GM18507 (cell line): ENCODE measurements at places on chromosomes 2 and 18.
A peak's percentile ranks its signal among the peaks of the same experiment; 100 is the strongest.

DNA sequence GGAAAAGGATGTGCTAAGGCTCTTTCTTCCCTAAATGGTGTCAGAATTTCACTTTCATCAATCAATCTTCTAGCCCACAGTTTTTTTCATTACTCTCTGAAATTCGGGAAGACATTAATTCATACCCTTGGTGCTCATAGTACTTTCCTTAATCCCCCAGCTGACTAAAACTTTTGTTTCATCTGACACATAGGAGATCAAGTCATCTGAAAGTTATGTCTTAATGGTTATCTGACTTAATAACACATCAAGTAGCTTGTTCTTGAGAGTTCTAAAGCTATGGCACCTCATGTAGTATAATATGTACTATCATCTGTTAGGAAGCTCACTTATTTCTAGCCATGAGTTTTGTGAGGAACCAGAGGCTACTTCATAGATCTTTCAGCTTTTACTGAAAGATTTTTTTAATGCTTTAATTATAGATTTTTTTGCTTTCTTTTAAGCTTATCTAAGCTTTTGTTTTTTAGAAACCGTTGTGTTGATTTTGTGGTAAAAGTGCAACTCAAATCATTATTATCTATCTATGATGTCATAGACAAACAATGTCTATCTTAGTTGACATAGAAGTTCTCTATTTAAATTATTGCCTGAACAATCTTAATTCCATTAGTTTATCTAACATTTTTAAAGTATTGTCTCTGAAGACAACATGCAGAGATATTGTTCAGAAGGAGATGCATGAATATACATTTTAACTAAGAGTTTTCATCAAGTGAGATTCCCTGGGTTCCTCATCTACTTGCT is 93.6 kb upstream of the UBXN4 start:
- DNase-seq: no peak

- DNase-seq: no peak
Observed at GRCh38 chr2:130370490-130370889, 14.6 kb downstream of the PTPN18 start.

- DNase-seq: no peak
Observed at GRCh38 chr2:27667446-27667845, 3.8 kb downstream of the SLC4A1AP start.

DNA sequence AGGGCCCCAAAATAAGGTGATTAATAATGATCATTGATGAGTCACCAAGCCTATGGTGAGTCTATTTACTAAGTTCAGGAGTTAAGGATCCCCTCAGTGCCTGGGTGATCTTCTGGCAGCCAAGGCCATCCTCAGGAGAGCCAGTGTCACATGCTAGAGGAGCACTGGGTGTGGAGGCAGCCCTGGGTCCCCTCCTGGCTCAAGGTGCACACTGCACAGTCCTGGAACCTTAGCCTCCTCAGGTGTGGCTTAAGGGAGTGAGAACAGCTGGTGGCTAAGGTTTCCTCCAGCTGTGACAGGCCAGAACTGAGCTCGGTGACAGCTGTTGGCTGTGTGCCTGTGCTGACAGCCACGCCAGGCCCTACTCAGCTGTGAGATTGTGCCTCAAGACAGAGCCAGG is 52.1 kb upstream of the ACAA2 start:
- no peak for DNase-seq

DNA sequence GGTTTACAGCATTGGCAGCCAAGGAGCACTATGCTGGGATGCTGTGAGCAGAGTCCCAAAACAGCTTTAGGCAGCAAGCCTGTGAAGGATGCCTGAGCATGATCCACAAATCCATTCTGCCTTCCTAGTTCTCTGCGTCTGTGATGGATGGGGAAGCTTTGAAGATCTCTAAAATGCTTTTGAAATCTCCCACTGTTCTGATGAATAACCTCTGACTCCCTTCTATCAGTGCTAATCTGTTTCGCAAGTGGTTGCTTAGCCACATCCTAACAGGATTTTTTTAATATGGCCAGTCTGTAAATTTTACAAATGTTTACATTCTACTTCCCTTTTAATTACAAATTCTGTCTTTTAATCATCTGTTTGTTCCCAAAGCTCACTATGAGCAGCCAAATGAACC is 319.2 kb downstream of the GULP1 start:
- DNase-seq: no peak

GRCh38 chr2:206442833-206443734 is at the start of gene ADAM23:
TSS of gene ADAM23 (plus strand) at chr2:206443532. CDS start at chr2:206443867, 335 bp downstream.
- DNase-seq: peak; percentile 37

GRCh38 chr2:60549928-60550177 is 3.6 kb downstream of the BCL11A start:
- no peak for DNase-seq

- no peak for DNase-seq
Observed at GRCh38 chr2:20356042-20356441, 5.4 kb upstream of the PUM2 start.

- no peak for DNase-seq
Observed at GRCh38 chr2:127161176-127162136, 54.5 kb upstream of the BIN1 start.

GRCh38 chr2:221153226-221153625 is 418.9 kb downstream of the EPHA4 start:
- DNase-seq: no peak

- DNase-seq: no peak
Observed at GRCh38 chr2:22274661-22275060, 1110.3 kb upstream of the KLHL29 start.

GRCh38 chr2:165428926-165429325 is 40.6 kb upstream of the CSRNP3 start:
- no peak for DNase-seq

GRCh38 chr2:64972876-64973275 is 16.3 kb upstream of the SLC1A4 start:
- DNase-seq: no peak

DNA sequence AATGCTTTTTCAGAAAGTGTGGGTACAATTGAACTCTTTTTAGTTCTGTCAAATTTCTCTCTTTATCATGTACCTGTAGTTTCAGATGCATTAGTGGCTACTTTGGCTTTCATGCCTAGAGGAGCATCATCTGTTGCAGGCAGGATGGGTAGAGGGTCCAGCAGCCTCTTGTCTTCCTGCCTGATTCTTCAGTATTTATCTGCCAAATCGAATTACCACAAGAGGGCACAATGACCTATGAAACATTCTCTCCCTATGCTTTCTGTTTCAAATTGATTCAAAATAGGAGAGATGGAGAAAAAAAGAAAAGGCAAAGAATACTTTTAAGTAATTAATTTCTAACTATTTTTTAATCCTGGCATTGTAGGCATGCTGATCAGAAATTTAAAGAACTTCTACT is 477.2 kb downstream of the TRIB2 start:
- peak; percentile 1 for DNase-seq

- no peak for DNase-seq
Observed at GRCh38 chr2:60268661-60269060, 284.8 kb downstream of the BCL11A start.

GRCh38 chr18:56933472-56933871 is 213.4 kb upstream of the BOD1L2 start:
- DNase-seq: no peak

DNA sequence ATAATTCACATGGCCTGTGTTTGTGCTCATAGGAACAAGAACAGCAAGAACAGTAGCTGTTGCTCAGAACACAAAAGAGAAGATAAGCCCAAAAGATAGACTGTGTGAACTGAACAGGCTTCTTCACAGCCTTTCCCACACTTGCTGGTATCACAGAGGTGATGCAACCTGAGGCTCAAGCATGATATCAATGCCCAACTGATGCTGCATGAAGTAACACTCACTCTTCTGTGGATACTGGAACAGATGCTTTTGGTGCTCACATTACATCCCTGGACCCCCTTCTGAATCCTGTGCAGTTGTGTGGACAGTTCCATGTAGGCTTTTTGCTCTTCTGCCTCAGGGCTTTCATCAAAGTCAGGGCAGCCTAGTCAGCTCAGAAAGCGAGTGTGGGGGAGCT is 88.4 kb upstream of the RND3 start:
- no peak for DNase-seq

DNA sequence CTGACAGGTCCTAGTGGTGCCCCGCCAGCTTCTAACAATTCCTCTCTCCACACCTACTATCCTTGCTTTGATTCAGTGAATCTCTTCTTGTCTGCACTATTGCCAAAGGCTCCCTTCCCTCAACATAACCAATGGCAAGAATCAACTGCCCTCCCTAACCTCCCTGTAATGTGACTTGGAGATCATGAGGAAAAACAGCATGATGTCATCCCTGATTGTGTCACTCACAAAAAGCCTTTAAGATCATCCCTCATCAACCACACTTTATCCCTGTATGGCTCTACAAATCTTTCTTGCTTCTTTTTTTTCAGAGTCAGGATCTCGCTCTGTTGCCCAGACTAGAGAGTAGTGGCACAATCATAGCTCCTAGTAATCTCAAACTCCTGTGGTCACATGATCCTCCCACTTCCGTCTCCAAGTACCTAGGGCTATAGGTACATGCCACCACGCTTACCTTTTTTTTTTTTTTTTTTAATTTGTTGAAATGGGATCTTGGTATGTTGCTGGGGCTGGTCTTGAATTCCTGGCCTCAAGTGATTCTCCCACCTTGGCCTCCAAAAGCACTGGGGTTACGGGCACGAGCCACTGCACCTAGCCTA is 19.7 kb downstream of the SAP130 start:
- DNase-seq: no peak

DNA sequence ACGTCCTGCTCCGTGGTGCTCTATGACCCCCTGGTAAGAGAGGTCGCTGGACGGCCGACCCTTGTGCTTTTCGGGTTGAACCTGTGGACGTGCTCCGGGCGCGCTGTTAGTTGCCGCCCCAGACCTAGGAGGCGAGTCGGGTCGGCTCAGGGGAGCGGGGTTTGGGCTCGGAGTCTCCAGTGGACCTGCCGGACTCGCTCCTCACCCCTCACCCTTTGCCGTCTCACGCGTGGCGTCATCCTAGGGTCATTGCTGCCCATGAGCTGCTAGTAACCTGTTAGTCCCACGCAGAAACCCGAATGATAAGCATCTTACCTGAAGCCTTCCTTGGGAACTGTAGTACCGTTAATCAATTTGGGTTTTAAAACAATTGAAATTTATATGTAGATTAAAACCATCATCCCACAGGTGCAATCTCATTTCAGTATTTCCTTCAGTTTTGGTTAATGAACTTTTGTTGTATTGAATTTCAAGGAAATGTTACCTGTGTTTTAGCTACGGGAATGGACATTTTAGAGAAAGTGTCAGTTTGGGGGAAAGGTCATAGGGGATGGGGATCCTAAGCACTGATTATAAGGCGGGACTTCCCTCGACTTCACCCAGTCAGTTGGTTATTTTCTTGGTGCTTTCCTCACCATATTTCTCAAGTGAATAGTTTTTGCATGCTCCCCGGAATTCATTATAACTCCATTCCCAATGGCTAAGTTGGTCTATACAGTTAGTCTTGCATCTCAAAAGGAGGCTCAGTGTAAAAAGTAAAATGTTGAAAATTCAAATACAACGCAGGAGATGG is 536 bp downstream of the ELP2 start:
- no peak for DNase-seq
